Left lung (tissue), 14 donors: ENCODE measurements at places on chromosomes 6 and 20. TPM values are rescaled to one million over a fixed set of nuclear protein-coding genes. Genes with fewer than 3 reads are reported as not detected.

SLC32A1 gene
- not detected for total RNA-seq

RPN2 gene
- total RNA-seq = 269 TPM

NRSN1 gene
- total RNA-seq = not detected

PXMP4 gene
- 25.4 TPM for total RNA-seq

ARHGAP18 gene
- total RNA-seq = 46.1 TPM

DNA sequence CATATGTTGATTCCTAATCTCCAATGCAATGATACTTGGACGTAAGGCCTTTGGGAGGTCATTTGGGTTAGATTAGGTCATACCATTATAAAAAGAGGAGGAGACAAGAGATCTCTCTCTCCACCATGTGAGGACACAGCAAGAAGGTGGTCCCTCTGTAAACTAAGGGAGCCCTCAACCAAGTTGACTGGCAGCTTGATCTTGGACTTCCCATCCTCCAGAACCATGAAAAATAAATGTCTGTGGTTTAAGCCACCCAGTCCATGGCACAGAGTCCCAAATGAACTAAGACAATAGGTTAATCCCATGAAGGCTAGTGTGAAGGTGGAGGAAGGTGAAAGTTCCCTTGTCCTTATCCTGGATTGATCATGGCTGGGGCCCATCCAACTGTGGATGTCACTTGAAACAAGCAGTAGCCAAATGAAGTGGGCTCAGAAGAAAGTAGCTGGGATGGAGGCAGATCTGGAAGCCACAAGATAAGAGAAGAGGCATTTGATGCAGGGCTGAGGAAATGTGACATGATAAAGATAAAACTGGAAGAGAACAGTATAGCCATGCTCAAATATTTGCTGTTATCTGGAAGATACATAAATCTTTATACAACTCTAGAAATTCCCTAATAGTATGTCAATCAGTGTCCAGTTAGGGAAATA, 99.9 kb downstream of the BANF2 start:
- no peak overlapping the region for H3K27ac ChIP-seq
- H3K4me3 ChIP-seq = no peak overlapping the region
- no peak for DNase-seq
- H3K4me1 ChIP-seq = peaks cover 3% of the 10 kb centered on the region

- no peak for DNase-seq
- H3K36me3 ChIP-seq = no peaks in the 10 kb centered on the region
- no peak overlapping the region for H3K4me3 ChIP-seq
- H3K4me1 ChIP-seq = no peaks in the 10 kb centered on the region
- H3K27ac ChIP-seq = no peak overlapping the region
These were observed 218.3 kb downstream of the ANKRD60 start for GRCh38 chr20:58010186-58010585.

DNA sequence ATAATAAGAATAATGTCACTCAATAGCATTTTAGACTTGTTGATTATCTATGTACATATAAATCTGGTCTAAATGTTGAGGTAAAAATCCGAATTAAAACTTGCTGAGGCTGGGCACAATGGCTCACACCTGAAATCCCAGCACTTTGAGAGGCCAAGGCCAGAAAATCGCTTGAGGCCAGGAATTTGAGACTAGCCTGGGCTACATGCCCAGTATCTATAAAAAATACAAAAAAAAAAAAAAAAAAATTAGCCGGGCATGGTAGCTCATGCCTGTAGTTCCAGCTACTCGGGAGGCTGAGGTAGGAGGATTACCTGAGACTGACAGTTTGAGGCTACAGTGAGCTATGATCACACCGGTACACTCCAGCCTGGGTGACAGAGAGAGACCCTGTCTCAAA, 34.2 kb upstream of the SUPT3H start:
- H3K36me3 ChIP-seq = no peaks in the 10 kb centered on the region
- no peaks in the 10 kb centered on the region for H3K4me1 ChIP-seq
- no peak for DNase-seq
- no peak overlapping the region for H3K27ac ChIP-seq
- no peaks in the 10 kb centered on the region for H3K27me3 ChIP-seq

GRCh38 chr6:8651998-8652397, 216.7 kb upstream of the SLC35B3 start:
- H3K36me3 ChIP-seq = no peaks in the 10 kb centered on the region
- no peaks in the 10 kb centered on the region for H3K27me3 ChIP-seq
- H3K27ac ChIP-seq = no peak overlapping the region
- no peak overlapping the region for H3K4me3 ChIP-seq
- no peak for DNase-seq

GRCh38 chr6:4559281-4559875, 216.8 kb upstream of the CDYL start:
- H3K4me1 ChIP-seq = no peaks in the 10 kb centered on the region
- no peak for DNase-seq
- no peak overlapping the region for H3K4me3 ChIP-seq
- no peaks in the 10 kb centered on the region for H3K36me3 ChIP-seq

DNA sequence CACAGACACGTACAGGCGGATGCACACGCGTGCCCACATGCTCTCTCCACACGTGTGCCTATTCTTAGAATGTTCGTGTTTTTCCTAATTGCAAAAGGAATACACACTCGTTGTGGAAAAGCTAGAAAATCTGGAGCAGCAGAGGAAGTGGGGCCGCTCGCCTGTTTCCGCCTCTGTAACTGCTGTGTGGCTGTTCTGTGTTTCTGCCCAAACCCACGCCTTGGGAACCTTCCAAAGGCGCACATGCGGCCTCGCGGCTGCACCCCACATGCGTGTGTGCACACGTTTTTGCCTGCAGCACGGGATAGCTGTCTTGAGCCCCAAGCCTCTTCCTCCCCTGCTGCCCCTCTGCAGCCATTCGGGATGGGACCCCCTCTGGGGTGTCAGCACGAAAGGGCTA, 12.2 kb downstream of the SLC17A9 start:
- peaks cover 48% of the 10 kb centered on the region for H3K36me3 ChIP-seq
- no peak overlapping the region for H3K4me3 ChIP-seq

- no peak overlapping the region for H3K4me3 ChIP-seq
- H3K27ac ChIP-seq = no peak overlapping the region
- H3K36me3 ChIP-seq = no peaks in the 10 kb centered on the region
These were observed 100.9 kb upstream of the PRDM1 start for GRCh38 chr6:105985098-105985815.

- H3K4me3 ChIP-seq = no peak overlapping the region
- DNase-seq = no peak
- H3K27ac ChIP-seq = no peak overlapping the region
- no peaks in the 10 kb centered on the region for H3K27me3 ChIP-seq
These were observed 35.6 kb upstream of the SDHAF4 start for GRCh38 chr6:70531133-70531532.

GRCh38 chr6:30725713-30726505, 5.8 kb downstream of the TUBB start:
- H3K27ac ChIP-seq = peak overlapping the region; percentile 10
- H3K27me3 ChIP-seq = no peaks in the 10 kb centered on the region
- no peak for DNase-seq
- peaks cover 93% of the 10 kb centered on the region for H3K36me3 ChIP-seq
- no peak overlapping the region for H3K4me3 ChIP-seq
- H3K4me1 ChIP-seq = peaks cover 12% of the 10 kb centered on the region

DNA sequence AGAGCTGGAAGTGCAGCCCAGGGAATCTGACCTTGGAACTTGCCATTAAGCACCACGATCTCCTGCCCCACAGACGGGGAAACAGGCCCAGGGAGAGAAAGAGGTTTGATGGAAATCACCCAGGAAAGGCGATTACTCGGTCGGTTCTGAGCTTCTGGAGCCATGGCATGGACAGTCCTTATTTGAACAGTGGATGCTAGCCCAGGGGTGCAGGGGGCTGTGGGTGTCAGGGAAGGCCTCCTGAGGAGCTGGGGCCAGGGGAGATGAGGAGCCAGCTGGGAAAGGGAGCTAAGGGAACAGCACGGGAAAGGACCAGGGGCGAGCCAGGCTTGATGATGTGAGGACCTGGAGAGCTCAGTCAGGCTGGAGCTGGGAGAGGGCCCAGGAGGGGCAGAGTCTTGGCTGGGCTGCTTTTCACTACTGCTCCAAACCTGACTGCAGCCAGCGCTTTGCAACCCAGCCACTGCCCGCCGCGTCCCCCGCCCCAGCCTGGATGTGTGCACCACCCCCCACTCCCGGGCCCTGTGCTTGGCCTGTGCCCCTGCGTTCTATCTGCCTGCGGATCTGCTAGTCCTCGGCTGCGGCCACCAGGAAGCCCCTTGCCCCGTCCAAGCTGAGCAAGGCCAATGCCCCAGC, 17.8 kb downstream of the SUN5 start:
- H3K27ac ChIP-seq = no peak overlapping the region
- no peak for DNase-seq
- no peaks in the 10 kb centered on the region for H3K36me3 ChIP-seq
- no peak overlapping the region for H3K4me3 ChIP-seq
- no peaks in the 10 kb centered on the region for H3K4me1 ChIP-seq

DNA sequence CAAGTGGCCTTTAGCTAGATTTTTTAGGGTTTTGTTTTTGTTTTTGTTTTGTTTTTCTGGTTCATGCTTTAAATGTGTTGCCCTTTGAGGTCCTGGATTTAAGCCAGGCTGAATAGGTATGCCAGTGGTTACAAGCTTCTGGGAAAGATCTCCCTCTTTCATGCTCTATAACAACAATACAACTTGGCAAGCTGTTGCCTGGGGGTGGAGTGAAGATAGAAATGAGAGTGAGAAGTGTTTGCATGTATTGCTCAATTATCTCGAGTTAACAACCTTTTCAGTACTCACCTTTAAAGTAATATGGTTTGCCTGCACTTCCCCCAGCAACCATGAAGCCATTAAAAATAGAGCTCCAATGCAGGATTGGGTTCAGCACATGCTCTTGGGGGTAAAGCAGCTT, 19.2 kb upstream of the HAO1 start:
- H3K4me3 ChIP-seq = no peak overlapping the region
- no peaks in the 10 kb centered on the region for H3K4me1 ChIP-seq
- no peak overlapping the region for H3K27ac ChIP-seq
- no peaks in the 10 kb centered on the region for H3K27me3 ChIP-seq
- DNase-seq = no peak

- H3K27ac ChIP-seq = no peak overlapping the region
- H3K4me1 ChIP-seq = no peaks in the 10 kb centered on the region
- DNase-seq = no peak
- H3K27me3 ChIP-seq = no peaks in the 10 kb centered on the region
- no peak overlapping the region for H3K4me3 ChIP-seq
These were observed 53.2 kb upstream of the THEMIS start for GRCh38 chr6:127954082-127954481.

DNA sequence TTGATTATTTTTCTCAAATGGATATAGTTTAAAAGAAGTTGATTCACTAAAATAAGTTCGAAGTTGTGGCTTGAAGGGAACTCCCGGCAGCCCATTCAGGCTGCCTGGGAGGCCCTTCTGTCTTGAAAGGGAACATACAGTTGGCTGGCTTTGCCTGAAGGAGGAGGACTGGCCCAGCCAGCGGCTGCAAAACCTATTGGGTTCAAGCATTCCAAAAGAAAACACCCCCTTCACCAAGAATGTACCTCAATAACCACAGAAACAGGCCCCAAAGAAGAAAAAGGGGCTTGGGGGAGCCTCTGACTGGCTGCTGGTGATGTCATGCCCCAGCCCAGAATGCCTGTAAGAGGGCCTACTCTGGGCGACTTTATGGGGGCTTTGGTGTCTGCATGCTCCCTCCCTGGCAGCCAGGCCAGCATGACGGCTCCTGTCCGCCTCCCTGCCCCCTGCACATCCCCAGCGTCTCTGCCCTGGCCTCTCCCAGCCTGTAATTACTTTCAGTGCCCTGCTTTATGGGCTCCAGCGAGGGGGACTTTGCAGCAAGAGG, 36.5 kb downstream of the MAFB start:
- H3K36me3 ChIP-seq = no peaks in the 10 kb centered on the region
- H3K27ac ChIP-seq = no peak overlapping the region
- DNase-seq = no peak
- H3K4me1 ChIP-seq = peaks cover 9% of the 10 kb centered on the region

GRCh38 chr20:20070871-20071726, 18.8 kb downstream of the CFAP61 start:
- H3K4me3 ChIP-seq = no peak overlapping the region
- no peak overlapping the region for H3K27ac ChIP-seq
- H3K36me3 ChIP-seq = no peaks in the 10 kb centered on the region
- no peaks in the 10 kb centered on the region for H3K4me1 ChIP-seq

GRCh38 chr20:51265361-51265760, 242.5 kb upstream of the KCNG1 start:
- H3K4me3 ChIP-seq = no peak overlapping the region
- H3K27me3 ChIP-seq = no peaks in the 10 kb centered on the region
- DNase-seq = no peak
- no peaks in the 10 kb centered on the region for H3K36me3 ChIP-seq
- no peak overlapping the region for H3K27ac ChIP-seq
- H3K4me1 ChIP-seq = no peaks in the 10 kb centered on the region

GRCh38 chr6:155542036-155542435, 86.4 kb upstream of the NOX3 start:
- H3K36me3 ChIP-seq = no peaks in the 10 kb centered on the region
- H3K27ac ChIP-seq = no peak overlapping the region
- no peaks in the 10 kb centered on the region for H3K4me1 ChIP-seq

DNA sequence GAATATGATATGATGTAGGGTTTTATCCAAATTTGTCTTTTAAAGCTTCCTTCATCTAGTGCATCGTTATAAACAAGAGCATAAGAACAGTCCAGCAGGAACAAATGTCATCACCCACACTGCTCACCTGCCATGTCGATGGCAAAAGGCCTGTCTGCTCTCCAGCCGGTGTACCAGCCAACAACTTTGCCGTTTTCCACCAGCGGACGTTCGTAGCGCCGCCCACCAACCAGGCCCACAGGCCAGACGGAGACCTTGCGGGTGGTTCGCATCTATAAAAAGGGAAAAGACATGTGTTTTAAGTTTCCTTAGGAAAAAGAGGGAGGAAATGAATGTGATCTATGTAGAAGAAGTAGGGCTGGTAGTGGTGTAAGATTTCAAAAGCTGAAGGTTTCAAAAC, 62.9 kb downstream of the B3GAT2 start:
- no peaks in the 10 kb centered on the region for H3K27me3 ChIP-seq
- H3K4me3 ChIP-seq = no peak overlapping the region
- H3K36me3 ChIP-seq = no peaks in the 10 kb centered on the region
- no peak for DNase-seq
- H3K4me1 ChIP-seq = no peaks in the 10 kb centered on the region

GRCh38 chr20:61925555-61926252, 140.0 kb downstream of the TAF4 start:
- H3K4me1 ChIP-seq = no peaks in the 10 kb centered on the region
- DNase-seq = no peak
- H3K27ac ChIP-seq = no peak overlapping the region
- peaks cover 36% of the 10 kb centered on the region for H3K27me3 ChIP-seq
- no peak overlapping the region for H3K4me3 ChIP-seq
- no peaks in the 10 kb centered on the region for H3K36me3 ChIP-seq
